ENCODE measurements at places on chromosomes 3 and 15.

DNA sequence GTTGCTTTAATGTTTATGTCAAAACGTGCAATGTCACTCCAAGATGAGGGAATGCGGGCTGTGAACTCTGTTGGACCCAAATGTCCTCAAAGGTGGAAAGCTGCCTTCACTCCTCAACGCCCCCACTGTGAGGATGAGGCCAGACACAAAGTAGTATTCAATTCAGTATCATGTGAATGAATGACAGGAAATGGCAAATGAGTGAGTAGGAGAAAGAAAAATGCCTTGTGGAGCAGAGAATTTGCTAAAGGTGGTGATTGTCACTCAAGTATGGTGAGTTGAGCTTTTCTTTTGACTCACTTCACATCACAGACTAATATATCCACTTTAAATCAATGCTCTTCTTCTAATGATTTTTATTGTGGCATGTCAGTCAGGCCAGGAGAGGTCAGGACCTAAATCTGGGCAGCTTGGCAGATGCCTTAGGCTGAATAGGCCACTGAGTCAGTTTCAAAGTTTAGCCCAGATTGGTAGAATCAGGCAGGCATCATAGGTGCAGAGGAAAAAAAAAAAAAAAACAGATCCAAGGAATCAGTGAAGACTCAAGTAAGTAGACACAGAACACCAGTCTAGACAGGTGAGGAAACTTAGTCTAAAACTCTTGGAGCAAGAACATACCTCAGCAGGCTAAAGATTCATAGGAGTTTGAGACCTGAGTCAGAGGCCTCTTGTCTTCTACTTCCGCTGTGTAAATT is 71.0 kb upstream of the ZBED2 start:
- H3K36me3 ChIP-seq = peaks cover 11% of the 10 kb centered on the region
- H3K4me3 ChIP-seq = no peak overlapping the region
- peaks cover 21% of the 10 kb centered on the region for H3K4me1 ChIP-seq
- DNase-seq = no peak

GRCh38 chr3:187880441-187880840 is 135.2 kb upstream of the BCL6 start:
- H3K4me1 ChIP-seq = no peaks in the 10 kb centered on the region
- no peaks in the 10 kb centered on the region for H3K36me3 ChIP-seq
- H3K27ac ChIP-seq = no peak overlapping the region
- no peaks in the 10 kb centered on the region for H3K27me3 ChIP-seq

- H3K4me1 ChIP-seq = peaks cover 19% of the 10 kb centered on the region
- H3K27me3 ChIP-seq = no peaks in the 10 kb centered on the region
- no peak overlapping the region for H3K4me3 ChIP-seq
- no peaks in the 10 kb centered on the region for H3K36me3 ChIP-seq
Measured at GRCh38 chr3:129413687-129414506, 14.5 kb downstream of the EFCAB12 start.

DNA sequence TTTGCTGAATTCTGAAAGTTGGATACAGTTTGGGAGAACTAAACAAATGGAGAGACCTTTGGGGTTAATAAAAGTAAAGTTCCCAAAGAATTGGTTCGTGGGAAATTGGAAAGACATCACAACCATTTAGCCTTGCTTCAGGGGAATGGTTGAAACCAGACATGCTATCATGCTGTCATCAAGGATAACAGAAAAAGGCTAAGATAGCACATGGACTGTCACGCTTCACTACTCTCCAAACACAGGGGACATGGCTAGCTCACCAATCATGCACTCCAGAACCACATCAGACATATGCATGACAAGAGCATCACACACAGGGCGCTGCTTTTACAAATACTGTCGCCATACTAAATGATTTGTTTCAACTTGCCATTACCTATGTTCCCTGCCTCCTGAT is 671.7 kb upstream of the ROBO1 start:
- no peak for DNase-seq
- H3K27ac ChIP-seq = no peak overlapping the region
- H3K27me3 ChIP-seq = no peaks in the 10 kb centered on the region
- H3K36me3 ChIP-seq = no peaks in the 10 kb centered on the region
- no peaks in the 10 kb centered on the region for H3K4me1 ChIP-seq

DNA sequence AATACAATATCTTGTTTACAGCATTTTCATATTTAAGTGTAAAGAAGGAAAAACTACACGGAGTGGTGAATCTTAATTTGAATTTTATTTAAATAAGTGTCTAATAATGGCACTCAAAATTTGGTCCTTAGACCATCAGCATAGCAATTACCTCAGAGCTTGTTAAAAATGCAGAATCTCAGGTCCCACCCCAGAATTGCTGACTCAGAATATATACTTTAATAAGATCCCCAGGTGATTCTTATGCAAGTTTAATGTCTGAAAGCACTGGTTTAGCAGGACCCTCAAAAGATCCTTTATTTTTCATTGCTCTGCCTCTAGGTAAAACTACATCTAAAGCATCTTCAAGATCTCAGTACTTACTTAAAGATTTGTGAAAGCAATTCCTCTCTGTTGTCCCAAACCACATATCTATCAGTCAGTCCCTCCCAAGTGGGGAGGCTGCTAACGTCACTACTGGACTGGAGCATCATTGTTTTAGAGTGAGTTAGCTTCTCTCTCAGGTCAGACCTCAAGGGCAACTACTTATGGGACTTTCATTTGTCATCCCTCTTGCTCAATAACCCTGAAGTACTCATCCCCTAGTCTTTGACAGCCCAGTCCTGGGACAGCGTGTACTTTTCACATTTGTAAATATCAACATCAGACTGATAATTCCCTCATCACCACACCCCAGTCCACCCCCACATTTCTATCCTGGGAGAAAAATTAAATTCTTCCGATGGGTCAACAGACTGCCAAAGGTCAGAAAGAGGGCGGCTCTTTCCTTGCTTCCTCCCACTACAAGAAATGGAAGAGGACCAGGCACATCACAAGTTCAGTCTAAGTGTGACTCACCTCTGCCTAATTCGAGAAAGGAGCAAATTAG is 76.7 kb downstream of the CBLB start:
- no peaks in the 10 kb centered on the region for H3K27me3 ChIP-seq
- DNase-seq = no peak
- no peak overlapping the region for H3K4me3 ChIP-seq
- H3K36me3 ChIP-seq = no peaks in the 10 kb centered on the region
- H3K4me1 ChIP-seq = peaks cover 12% of the 10 kb centered on the region

- DNase-seq = no peak
- H3K36me3 ChIP-seq = no peaks in the 10 kb centered on the region
- H3K4me1 ChIP-seq = no peaks in the 10 kb centered on the region
- no peaks in the 10 kb centered on the region for H3K27me3 ChIP-seq
- no peak overlapping the region for H3K27ac ChIP-seq
- H3K4me3 ChIP-seq = no peak overlapping the region
Measured at GRCh38 chr3:487614-488013, 291.1 kb downstream of the CHL1 start.

GRCh38 chr3:72848703-72849081 is 447 bp upstream of the SHQ1 start:
- H3K27ac ChIP-seq = no peak overlapping the region
- peaks cover 57% of the 10 kb centered on the region for H3K27me3 ChIP-seq
- no peak for DNase-seq
- no peaks in the 10 kb centered on the region for H3K36me3 ChIP-seq
- H3K4me3 ChIP-seq = peak overlapping the region; percentile 88
